NCI-H526 treated with DMSO at 0.1 percent for 48 hours (cell line): ENCODE measurements at places on chromosomes 12 and 14.

DNA sequence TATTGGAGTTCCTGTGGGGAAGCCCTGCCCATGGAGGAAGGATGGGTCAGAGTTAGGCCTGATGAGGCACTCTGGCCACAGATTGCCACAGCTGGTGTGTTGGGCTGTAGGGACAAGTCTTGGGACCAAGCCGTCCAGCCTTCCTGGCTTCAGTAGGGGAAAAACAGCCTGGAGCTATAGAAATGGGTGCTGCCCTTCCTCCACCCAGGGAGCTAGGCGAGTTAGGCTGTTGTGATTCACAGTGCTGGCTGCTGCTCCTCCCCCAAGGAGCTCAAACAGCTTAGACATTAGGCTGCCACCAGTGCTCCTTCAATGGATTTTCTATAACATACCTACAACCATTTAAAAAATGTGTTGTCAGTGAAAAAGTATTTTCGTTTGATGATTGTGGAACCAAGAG, 274.3 kb downstream of the RPL10L start:
- no peak for DNase-seq

- DNase-seq, result no peak
Observed at GRCh38 chr12:118964988-118965387, 16.4 kb upstream of the SRRM4 start.

- no peak for DNase-seq
Observed at GRCh38 chr12:119649202-119649808, 18.6 kb upstream of the PRKAB1 start.

GRCh38 chr12:583251-583869, 79.9 kb downstream of the NINJ2 start:
- no peak for DNase-seq

DNA sequence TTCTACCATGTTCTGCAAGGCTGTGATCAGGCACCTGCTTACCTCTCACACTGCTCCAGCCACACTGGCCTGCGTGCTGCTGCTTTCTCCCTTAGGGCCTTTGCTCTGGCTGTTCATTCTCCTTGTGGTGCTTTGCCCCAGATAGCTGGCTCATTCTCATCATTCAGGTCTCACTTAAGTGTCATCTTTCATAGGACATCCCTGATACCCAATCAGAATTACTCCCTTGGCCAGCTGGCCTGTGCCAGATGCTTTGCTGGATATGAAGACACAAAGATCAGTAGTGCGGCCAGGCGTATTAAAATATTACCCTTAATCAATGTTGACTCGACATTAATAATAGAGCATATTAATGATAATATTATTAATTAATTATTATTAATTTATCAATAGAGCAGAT, 143.8 kb upstream of the FGD4 start:
- DNase-seq, result no peak

GRCh38 chr12:22802883-22803630, 178.1 kb downstream of the ETNK1 start:
- no peak for DNase-seq

GRCh38 chr12:77916276-77916675, 85.6 kb downstream of the NAV3 start:
- no peak for DNase-seq

GRCh38 chr12:42525444-42525843, 64.1 kb downstream of the PRICKLE1 start:
- DNase-seq, result no peak

GRCh38 chr12:79250960-79251755, 386.6 kb downstream of the SYT1 start:
- DNase-seq, result no peak

DNA sequence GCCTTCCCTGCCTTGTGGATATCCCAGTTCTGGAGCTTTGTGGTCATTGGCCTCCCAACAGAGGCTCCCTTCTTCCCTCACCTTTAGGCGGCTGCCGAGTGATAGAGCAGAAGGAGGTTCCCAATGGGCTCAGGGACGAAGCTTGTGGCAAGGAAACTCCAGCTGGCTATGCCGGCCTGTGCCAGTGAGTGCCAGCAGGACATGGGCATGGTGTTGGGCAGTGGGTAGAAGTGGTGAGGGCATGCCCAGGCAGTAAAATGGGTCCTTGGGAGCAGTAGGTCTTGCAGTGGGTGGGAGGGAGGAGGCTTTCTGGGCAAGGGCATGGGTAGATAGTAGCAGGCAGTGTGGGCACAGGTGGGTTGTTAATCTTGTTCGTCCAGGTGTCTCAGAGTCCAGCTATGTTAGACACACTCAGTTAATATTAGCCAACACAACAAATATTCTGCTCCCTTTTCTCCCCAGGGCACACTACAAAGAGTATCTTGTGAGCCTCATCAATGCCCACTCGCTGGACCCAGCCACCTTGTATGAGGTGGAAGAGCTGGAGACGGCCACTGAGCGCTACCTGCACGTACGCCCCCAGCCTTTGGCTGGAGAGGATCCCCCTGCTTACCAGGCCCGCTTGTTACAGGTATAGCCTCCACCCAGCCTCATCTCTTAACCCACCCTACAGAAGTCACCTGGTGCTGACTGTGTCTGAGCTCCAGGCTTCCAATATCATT, 1.1 kb upstream of the IRF9 start:
- no peak for DNase-seq

DNA sequence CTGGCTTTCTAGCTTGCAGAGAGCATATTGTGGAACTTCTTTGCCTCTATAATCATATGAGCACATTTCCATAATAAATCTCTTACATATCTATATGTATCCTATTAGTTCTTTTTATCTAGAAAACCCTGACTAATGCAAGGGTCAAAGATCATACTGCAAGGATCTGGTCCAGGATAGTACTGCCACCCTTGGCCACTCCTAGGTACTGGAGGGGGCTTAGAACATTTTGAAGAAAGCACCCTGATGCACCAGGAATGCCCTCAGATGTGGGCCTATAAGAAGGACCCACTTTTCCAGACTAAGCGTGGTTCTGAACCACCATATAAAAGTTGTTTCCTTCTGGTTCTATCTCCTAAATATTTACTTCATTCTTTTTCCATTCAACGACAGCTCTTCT, 14.6 kb downstream of the ATXN7L3B start:
- DNase-seq, result no peak

DNA sequence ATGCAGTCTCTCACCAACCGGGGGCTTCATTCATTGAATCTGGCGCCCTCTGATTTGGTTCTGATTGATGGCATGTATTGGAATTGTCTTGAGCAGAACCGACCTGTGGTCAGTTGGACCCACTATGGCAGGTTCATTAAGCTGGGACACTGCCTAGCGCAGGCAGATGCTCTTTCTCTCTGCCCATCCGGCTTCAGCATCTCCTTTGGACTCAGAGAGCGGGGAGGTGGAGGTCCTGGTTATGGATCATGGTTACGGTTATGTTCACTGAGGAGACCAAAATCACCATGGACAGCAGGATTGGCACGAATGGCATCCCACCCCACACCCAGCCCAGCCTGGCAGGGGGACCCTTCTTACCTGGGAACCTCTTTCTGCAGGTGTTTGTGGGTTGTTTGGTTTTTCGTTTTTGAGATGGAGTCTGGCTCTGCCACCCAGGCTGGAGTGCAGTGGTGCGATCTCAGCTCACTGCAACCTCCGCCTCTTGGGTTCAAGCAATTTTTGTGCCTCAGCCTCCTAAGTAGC, 16.4 kb upstream of the BCL7A start:
- no peak for DNase-seq

DNA sequence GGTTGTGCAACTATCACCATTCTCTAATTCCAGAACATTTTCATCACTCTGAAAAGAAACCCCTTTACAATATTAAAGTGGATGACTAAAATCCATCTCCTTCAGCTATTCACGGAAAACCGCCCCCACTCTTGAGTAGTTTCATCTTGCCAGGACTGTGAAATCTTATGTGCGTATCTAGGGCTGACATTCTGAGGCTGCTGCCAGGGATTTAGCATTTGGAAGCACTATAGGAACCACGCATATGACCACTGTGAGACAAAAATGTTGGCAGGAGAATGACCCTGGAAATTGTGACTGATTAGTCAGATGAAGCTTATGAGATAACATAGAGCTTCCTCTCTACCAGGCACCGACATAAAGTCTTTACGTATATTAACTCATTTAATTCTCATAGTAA, 305.2 kb upstream of the PDE3A start:
- no peak for DNase-seq

DNA sequence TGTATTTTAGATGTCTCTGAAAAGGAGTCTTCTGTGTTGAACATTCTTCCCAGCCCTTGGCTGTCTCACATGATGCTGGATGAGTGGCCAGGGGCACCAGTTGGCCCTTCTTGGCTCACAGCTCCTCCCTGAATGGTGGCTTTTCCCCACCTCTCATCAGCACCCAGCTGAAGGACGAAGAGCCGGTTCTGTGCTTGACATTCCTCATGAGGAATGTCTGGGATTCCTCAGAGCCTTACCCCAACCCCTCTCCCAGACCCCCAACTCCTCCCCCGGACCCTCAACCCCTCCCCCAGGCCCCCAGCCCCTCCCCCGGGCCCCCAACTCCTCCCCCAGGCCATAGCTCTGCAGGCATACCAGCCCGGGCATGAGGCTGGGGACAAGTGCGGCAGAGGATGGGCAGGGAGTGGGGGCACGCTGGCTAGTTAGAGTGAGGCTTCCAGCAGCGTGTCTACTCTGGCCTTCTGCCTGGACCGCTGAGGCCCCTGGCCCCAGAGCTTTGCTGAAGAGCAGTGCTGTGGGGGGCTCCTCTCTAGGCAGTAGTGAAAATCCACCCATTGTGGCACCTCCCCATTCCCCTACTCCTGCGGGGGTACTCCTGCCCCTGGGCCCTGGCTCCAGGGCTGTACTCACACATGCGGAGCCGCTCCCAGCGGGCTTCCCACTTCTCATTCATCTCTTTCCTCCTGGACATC, 64.3 kb downstream of the PLEKHG3 start:
- no peak for DNase-seq

DNA sequence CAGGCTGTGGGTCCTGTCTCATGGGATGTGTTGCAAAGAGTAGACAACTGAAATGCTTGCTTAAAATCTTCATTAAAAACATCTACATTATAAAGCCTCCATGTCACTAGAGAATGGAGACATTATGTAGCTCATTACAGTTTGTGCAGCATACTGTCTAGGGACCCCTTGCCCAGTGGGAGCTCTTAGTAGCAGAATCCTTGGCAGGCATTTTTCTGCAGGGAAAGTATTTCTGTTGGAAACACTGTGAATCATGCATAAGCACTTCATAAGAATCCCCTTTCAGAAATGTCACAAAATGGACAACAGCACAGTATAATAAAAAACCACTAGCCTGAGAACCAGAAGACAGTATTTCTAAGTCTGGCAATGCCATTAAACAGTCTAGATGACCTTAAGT, 174.3 kb downstream of the MGAT4C start:
- no peak for DNase-seq

GRCh38 chr12:93824514-93825500, 147.6 kb downstream of the CRADD start:
- DNase-seq, result no peak

DNA sequence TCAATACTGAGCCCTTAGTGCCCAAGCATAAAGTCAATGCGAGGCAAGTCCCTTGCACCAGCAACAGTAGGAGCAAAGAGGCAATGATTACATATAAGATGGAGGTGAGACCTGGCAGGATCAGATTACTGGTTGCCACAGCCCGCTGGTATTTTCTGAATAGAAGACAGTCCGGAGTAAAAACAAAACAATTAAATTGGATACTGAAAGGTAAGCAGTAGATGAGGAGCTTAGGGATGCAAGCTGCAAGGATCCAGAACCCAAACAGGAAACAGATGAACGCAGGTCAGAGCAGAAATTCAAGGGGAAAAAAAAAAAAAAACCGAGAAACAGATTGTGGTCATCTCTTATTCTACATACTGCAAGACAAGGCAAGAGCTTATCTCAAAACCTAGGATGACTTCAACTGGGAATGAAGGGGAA, 119.6 kb downstream of the MED13L start:
- no peak for DNase-seq

DNA sequence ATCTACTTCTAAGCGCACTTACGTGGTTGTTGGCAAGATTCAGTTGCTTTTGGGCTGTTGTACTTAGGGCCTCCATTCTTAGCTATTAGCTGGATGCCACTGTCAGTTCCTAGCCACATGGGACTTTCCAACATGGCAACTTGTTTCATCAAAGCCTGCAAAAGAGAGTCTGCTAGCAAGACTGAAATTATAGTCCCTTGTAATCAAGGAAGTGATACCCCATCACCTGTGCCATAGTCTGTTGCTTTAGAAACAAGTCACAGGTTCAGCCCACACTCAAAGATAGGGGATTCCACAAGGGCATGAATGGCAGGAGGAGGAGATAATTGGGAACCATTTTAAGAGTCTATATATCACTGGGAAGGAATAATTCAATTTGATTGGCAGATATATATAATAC, 27.1 kb upstream of the SLC17A8 start:
- no peak for DNase-seq

- DNase-seq, result no peak
Observed at GRCh38 chr12:42141981-42142606, 2.6 kb downstream of the GXYLT1 start.

GRCh38 chr12:51392556-51393237, 1.5 kb upstream of the GALNT6 start:
- no peak for DNase-seq
